ENCODE measurements at places on chromosomes 3 and 15.

DNA sequence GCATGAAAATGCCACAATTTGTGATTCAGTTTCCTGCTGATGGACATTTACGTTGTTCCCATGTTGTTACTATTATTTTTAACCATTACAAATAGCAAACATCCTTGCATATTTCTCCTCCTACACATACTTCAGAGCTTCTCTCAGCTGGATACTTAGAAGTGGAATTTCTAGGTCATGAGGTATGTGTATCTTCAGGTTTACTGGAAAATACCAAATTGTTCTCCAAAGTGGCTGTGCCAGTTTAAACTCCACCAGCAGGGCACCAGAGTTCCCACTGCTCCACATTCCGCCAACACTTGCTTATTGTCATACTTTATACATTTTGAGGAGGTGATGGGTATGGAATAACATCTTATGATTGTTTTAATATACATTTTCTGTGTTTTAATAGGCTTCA, 45.7 kb downstream of the PRR23E start:
- DNase-seq, result no peak

DNA sequence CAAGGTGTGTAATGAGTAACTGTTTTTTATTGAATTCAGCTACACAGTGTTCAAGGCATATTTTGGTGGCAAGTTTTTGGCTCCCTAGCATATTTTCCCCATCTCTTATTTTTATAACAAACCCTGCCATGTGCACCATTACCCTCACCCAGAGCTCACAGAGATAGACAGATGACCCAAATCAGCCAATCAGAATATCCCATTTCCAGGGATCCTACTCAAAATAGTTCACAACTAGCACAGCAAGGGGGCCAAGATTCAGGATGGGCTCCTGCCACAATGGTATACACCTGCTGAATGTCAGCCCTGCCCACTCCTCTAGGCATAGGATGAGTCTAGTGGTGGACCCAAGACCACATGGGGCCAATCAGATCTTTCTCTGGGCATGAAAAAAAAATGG, 78.8 kb upstream of the SETMAR start:
- DNase-seq, result no peak

- DNase-seq, result no peak
These were observed 79.3 kb upstream of the ALDH1L1 start for GRCh38 chr3:126259411-126260391.

GRCh38 chr15:93288728-93289294, 199.8 kb upstream of the RGMA start:
- peak; percentile 19 for DNase-seq

DNA sequence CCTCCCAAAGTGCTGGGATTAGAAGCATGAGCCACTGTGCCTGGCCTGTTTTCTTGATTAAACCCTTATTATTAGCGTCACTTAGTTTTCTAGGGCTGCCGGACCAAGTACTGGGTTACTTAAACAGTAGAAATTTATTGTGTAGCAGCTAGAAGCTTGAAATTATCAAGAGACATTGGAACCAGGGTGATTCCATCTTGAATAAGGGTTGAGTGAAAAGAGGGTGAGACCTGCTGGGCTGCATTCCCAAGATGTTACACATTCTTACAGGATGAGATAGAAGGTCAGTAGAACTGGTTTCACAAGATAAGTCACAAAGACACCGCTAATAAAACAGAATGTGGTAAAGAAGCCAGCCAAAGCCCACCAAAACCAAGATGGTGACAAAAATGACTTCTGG, 18.6 kb upstream of the FSTL1 start:
- DNase-seq, result no peak

DNA sequence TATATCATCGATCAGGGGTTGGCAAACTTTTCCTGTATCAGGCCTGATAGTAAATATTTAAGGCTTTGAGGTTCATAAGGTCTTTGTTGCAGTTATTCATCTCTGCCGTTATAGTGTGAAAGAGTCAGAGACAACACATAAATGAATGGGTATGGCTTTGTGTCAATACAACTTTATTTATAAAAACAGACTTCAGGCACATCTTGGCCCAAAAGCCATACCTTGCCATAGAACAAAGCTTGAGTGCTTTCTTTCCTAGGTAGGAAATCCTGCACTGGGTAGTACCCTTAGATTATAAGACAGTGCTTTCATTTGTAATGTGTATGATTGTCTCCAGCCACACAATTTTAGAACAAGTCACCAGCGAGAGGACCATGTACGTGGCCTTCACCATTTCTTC, 58.9 kb upstream of the MAGI1 start:
- no peak for DNase-seq

DNA sequence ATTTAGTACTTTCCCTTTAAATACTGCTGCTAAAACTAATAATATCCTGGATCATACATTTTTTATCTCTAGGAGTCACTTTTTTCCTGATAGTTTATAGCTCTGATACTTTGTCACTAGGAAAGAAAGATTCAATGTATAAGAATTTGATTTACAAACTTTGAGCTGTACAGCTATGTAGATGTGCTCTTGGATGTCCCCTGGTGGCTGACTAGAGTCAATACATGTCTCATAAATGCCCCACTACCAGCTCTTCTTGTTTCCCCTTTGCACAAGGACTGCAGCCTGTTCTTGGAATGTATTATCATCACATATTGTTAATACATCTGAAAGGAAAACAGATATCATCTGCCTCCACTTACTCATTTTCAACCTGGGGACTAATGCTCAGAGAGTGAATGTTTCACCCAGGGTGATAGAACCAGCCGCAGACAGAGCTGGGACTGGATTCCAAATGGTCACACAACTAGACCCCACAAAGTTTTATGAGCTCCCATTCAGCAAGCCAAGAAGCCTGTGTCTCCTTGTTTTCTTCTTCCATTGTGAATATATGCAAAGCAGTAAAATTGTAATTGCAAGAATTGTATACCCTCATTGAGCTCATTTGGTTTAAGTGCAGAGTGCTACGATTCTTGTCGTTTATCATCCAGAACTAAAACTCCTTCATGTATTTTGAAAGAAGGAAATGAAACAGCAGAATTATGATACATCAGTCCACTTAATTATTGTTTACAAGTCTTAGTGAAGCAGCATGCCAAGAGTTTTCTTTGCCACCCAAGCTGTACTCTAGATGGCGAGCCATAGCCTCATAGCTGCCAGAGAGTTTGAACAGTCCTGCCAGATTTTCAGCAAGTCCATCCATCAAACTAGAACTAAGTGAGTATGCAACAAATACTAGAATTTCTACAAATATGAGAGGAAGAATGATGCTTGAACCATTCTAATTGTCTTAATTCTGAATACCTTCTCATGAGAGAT, 261.6 kb upstream of the LMCD1 start:
- DNase-seq, result no peak
